ENCODE measurements at places on chromosomes 4 and X.

DNA sequence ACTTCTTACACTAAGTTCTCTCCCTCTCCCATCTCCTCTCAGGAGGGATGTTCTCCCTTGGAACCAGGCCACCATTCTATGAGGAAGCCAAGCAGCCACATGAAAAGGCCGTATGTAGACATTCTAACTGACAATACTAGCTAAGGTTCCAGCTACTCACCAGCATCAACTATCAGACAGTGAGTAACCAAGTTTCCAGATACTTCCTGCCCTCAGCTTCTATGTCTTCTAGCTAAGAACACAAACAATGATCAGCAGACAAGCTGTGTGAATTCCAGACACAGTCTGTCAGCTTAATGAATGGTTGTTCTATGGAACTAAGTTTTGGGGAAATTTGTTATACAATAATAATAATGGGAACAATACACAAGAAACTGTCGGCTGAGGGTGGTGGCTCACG lies 50.8 kb downstream of the SMIM14 start:
- no peak for DNase-seq

DNA sequence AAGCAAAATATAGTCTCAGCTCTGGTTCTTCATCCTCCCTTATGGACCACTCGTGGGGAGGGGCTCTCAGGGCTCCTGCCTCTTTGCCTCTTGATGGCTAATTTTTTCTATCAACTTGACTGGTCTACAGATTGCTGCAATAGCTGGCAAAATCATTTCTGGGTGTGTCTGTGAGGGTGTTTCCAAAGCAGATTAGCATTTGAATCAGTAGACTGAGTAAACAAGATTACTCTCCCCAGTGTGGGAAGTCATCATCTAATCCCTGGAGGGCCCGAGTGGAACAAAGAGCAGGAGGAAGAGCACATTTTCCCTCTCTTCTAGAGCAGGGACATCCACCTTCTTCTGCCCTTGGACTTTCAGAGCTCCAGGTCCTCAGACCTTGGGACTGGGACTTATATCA lies 153.5 kb downstream of the STK32B start:
- no peak for DNase-seq

GRCh38 chrX:120752431-120753082 lies 122.7 kb upstream of the C1GALT1C1 start:
- DNase-seq: no peak

- DNase-seq: no peak
Observed at GRCh38 chr4:99852199-99852749, 35.6 kb downstream of the DAPP1 start.

DNA sequence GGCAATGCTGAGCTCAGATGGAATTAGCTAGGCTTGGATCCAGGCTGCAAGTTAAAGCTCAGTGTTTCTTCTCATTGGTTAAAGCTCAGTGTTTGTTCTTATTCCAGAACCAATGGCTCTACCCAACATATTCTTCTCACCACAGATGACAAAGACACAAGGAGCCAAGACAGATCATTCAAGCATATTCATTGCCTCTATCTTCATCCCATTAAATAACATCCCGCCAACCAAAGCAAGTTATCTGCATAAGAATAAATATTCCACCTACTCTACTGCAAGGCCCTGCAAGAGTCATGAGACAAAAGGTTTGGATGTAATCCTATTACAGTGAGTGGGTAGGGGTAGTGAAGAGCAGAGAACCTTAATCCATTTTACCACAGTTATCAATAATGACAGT lies 766.5 kb downstream of the C4orf33 start:
- no peak for DNase-seq

DNA sequence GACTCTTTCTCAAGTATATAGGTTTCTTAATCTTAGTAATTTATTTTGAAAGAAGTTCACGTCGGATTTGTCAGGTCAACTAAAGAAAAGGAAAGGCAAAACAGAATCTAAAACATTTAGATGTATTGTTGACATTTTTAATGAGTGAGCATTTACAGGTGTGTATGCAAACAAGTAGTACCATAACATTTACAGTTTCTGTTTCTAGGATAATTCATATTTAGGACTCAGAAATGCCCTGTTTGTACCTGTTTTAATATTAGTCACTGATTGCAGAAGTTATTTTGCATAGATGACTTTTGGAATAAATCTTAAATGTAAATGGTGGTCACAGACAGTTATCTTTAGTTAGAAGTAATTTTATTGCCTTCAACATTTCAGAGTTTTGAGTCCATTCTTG lies 151.3 kb upstream of the NUDT6 start:
- DNase-seq: no peak

- DNase-seq: peak; percentile 3
Observed at GRCh38 chr4:1246901-1247863, 1.7 kb downstream of the CTBP1 start.

DNA sequence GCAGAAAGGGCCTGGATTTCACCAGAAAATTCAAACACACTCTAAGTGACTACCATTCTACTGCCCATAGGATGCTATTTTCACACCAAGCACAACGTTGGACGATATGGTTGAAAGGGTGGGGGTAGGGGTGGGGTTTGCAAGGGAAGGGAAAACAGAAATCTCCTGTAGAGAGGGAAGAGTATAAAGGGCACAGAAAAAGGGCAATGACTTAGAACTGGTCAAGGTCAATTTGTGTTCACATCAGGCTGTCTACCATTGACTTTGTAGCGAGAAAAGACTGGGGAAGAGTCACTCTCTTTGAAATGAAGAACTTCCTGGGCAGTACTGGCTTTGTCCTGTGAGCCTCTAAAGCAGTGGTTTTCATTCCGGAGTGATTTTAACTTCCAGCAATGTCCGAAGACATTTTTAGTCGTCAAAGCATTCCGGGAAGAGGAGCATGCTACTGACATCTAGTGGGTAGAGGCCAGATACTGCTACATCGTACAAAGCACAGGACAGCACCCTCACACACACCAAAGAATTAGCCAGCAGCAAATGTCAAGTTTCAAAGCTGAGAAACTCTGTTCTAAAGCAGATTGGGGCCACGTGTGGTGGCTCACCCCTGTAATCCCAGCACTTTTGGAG lies 48.4 kb upstream of the SLC7A3 start:
- no peak for DNase-seq

- DNase-seq: no peak
Observed at GRCh38 chr4:130127297-130127696, 1031.3 kb downstream of the C4orf33 start.

GRCh38 chrX:51860679-51861078 lies 32.7 kb upstream of the MAGED1 start:
- DNase-seq: peak; percentile 1

DNA sequence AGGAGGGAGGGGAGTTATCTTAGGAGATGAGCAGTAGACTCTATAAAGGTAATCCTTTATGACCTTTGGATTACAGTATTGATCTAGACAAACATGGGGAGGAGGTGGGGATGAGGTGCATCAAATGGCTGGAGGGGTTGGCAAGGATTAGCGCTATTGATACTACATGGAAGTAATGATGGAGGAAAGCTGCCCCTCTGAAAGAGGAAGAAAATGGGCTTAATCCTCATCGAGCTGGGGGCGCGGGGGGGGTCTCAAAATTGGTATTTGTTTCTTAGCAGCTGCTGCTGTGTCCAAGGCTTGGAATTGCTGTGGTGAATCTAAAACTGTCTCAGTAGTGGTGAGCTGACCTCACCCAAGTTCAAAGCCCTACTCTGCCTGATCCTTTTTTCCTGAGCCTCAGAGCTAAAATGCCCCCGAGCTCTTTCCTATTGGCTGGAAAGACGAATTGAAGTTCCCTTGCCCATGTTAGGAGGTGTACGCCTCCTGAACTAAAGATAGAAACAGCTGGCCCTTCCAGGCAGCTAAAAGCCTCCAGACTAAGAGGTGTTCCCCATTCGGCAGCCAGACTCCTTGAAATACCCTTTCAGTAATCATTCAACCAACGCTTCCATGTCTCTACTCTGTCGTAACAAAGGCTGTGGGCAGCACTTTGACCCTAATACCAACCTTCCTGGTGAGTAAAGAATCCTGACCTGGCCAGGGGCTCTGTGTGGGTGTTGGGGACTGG lies at the start of gene ITGB1BP2:
Gene ITGB1BP2, plus strand, starts transcription at position 556 of the 730 bp plus-strand sequence. Its CDS starts 57 bp downstream, at position 613.
- no peak for DNase-seq

DNA sequence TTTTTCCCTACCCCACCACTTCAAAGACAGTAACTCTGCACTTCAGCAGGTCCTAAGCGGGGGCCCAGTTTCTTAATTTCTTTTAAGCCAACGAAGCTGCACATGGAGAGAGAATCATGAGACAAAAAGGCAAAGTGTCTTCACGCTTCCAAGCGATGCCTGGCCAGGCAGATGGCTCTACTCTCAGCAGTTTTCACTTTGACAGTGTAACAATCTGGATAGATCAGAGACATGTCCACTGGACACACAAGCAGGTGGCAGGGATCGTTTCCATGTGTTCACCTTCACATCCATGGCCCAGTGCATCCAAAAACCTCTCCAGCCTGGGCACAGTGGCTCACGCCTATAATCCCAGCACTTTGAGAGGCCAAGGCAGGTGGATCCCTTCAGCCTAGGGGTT lies 27.8 kb downstream of the PPP2R2C start:
- no peak for DNase-seq

- DNase-seq: no peak
Observed at GRCh38 chr4:38386654-38387188, 277.3 kb upstream of the KLF3 start.

DNA sequence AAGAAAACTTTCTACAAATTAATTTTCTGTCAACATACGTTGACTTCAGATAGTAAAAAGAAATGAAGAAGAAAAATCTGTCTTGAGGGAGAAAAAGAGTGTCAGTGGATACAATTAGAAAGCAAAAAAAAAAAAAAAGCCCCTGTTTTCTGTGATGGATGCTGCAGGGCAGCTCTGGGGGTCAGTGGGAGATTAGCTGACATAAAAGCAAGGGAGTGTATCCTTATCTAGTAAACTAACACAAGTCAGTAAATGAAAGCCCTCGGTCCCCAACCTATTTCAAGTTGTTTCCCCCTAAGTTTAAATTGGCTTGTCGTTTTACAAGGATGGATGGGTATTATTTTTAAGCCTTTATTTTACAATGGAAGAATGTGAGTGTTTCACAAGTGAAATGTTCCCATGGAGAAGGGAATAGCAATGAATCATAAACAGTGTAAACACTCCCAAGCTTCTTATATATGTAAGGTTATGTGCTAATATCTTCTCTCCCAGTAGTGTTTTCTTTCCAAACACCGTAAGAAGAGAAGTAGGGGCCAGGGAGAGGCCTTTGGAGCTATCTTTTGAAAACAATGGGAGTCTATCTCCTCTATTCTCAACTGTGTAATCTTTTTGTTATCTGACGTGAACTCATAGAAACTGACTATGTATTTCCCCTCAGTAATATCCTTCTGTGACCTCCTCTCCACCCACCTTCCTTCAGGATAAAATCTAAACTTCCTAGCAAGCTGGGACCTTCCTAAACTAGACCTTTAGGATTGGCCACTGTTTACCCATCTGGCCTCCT lies 347.7 kb downstream of the FBXO8 start:
- DNase-seq: no peak

GRCh38 chr4:77104791-77105540 lies 29.2 kb upstream of the CCNI start:
- DNase-seq: no peak

GRCh38 chr4:75289914-75290582 lies 224.2 kb downstream of the RCHY1 start:
- no peak for DNase-seq

- DNase-seq: no peak
Observed at GRCh38 chr4:123401271-123402120, 4.9 kb downstream of the SPRY1 start.

GRCh38 chr4:41256740-41257256 lies at the start of gene UCHL1:
Gene UCHL1, plus strand, starts transcription at chr4:41256928. Its CDS starts 49 bp downstream, at chr4:41256977.
- no peak for DNase-seq

- DNase-seq: no peak
Observed at GRCh38 chr4:175035905-175036304, 117.7 kb downstream of the ADAM29 start.

DNA sequence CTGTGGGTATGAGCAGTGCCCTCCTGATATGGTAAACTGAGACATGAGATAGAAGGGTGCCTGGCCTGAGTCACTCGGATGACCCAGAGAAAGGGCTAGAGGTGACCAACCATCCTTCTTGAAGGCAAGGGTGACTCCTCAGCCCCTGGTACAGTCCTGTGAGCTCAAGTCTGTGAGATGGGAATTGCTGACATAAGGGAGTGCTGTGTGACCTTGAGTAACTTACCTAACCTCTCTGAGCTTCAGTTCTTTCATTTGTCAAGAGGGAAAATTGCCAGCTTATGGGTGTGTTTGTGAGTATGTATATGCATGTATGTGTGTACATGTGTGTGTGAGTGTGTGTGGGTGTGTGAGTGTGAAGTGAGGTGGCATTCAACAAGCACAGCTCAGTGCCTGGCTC lies 210.4 kb upstream of the PSAPL1 start:
- no peak for DNase-seq

DNA sequence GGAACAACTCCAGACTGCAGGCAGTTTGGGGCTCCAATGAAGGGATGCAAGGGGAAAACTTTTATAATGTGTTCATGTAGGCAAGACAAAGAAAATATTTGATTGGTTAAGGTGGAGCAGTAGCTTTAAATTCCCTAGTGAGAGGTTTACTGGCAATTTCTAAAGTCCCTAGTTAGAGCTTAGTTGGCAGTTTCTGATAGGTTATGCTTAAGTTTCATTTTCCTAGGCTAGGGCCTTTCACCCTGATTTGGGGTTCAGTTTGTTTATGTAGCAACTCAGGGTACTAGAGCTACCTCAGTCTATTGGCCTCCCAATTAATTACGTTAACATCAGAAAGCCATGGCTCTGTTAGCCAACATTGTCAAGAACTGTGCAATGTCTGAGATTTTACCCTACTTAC lies 14.6 kb downstream of the BBS12 start:
- DNase-seq: no peak

- no peak for DNase-seq
Observed at GRCh38 chr4:100497791-100498190, 20.0 kb downstream of the EMCN start.

DNA sequence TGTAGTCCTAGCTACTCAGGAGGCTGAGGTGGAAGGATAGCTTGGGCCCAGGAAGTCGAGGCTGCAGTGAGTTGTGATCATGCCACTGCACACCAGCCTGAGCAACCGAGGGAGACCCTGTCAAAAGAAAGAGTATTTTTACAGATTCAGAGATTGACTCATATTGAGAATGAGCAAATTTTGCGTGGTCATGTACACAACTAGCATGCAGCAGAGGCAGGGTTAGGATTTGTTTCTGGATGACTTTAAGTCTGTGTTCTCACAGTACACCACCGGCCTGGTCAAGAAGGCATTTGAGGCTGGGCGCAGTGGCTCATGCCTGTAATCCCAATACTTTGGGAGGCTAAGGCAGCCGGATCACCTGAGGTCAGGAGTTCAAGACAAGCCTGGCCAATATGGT lies 44.8 kb upstream of the CBR4 start:
- DNase-seq: no peak

GRCh38 chrX:10578527-10578926 lies 41.9 kb downstream of the MID1 start:
- no peak for DNase-seq

GRCh38 chrX:13875572-13875971 lies 58.7 kb upstream of the GPM6B start:
- DNase-seq: no peak

GRCh38 chr4:190018201-190018920 lies 8.7 kb downstream of the FRG2 start:
- no peak for DNase-seq

DNA sequence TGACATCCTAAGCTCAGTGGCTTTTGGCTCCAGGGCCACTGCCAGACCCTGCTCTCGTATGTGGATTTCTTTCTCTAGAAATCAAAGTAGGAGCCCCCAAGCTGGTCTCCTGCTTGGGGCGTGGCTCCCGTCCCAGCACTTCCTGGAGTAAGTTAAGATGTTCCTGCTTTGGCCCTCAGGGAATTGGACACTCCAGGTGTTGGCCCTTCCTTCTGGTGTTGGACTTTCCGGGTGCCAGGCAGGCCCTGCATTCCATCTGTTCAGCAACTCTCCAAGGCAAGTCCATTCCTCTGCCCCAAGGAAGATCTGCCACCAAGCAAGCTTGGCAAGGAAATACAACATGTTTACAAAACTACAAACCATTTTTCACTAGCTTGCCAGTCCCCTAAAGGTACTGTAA lies 22.1 kb upstream of the GPC4 start:
- DNase-seq: no peak

All from GF-D8 (cell line).